NCI-H2029 treated with DMSO at 0.1 percent for 48 hours (cell line): ENCODE measurements at places on chromosomes 2 and 18.

DNA sequence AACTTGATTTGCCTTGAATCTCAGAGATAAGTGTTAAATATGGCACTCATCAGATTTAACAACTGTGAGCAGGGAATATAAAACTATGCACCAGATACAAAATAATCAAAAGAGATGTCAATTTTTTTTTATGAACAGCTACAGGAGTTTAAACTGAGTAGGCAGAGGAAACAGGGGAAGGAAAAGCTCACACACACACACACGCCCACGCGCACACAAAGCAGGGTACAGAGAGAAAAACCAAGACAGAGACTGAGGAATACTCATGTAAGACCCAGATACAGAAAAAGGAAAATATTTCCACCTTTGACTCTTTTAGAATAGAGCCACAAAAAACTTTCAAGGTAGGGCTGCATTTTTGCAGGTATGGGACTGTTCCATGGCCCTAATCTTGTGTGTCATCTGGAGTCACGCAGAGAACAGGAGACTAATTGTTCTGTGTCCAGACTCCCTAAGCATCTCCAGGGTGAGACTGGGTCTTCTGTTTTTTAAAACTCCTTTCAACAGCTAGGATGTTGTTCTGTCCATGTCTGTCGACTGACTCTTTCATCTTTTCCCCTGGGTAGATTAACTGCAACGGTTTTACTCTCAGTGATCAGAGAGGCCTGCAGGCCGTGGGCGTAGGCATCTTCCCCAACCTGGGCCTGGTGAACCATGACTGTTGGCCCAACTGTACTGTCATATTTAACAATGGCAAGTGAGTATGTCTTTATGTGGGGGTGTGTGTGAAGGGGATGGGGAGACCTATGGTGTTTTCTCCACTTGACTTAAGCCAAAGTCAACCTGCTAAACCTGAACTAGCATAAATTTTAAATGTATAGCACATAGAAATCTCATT lies 23.0 kb downstream of the SMYD1 start:
- DNase-seq: no peak

DNA sequence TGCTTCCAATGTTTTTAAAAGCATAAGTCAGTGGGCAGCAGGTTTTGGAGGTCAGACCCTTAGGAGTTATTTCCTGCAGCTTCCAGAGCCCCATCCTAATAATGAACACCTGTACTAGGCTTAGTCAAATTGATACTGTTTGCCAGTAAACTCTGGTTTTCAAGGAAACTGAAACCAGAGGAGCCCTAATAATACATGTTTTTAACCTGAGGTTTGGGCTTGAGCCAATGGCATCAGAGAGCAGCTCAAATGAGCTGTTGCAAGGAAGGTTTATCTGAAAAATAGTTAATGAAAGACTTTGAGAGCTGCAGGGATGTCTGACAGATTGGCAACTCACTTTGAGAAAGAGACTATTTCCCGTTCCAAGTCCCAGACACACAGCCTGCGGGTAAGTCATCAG lies 54.6 kb downstream of the DCC start:
- no peak for DNase-seq

- no peak for DNase-seq
Observed at GRCh38 chr18:47604021-47604420, 326.4 kb downstream of the SMAD2 start.

DNA sequence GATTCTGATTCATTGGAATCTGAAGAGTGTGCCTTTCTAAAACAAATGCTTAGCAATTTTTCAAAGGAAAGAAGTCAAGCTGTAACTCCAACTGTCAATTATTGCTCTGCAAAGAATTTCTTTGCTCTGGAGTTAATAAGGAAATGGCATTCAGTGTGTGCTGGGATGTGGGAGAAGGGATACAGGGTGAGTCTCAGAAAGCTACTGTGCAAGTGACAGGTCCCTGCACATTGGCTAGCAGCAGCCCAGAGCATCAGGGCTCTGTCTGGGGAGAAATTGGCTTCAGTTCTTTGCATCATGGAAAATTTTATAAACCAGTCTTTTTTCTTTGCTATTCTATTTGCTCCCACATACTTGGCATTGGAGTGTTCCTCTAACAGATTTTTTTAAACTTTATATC lies 1.1 kb upstream of the SYT4 start:
- no peak for DNase-seq

GRCh38 chr2:43040084-43040854 lies 186.1 kb downstream of the ZFP36L2 start:
- DNase-seq: no peak

DNA sequence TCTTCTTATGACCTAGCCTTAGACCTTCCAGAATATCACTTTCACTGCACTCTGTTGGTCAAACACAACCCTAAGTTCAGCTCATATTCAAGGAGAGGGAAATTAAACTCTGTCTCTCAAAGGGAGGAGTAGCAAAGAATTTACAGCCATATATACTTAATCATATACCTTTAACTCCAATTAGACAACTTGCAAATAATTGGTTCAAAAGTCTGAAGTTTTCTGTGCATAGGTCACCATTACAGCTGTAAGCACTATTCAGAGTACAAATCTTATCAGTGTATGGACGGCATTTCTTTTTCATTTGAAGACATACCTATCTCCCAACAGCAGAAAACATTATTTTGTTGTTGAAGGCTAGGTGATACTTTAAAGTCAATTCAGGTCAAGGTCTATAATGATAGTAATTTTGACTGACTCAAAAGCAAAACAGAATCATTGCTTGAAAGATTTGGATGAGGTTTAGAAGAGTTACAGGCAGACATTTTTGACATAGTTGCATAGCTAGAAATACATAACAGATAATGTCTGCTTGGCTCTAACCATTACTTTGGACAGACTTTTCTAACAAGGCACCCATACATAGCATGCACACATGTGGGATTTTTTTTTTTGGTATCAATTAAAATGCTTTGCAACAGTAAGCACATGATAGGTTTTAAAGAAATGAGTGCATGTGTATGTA lies 131.5 kb downstream of the CPS1 start:
- no peak for DNase-seq

DNA sequence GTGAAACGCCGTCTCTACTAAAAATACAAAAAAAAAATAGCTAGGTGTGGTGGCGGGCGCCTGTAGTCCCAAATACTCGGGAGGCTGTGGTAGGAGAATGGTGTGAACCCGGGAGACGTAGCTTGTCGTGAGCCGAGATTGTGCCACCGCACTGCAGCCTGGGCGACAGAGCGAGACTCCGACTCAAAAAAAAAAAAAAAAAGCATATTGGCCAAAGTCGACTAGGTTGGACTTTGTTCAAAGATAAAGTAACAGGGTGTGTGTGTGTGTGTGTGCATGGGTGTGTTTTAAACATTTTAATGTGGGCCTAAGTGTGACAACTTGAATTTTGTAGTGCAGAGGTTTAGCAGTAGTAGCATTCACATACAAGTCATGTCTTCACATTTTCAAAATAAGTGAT lies 11.7 kb downstream of the GEMIN6 start:
- DNase-seq: no peak

DNA sequence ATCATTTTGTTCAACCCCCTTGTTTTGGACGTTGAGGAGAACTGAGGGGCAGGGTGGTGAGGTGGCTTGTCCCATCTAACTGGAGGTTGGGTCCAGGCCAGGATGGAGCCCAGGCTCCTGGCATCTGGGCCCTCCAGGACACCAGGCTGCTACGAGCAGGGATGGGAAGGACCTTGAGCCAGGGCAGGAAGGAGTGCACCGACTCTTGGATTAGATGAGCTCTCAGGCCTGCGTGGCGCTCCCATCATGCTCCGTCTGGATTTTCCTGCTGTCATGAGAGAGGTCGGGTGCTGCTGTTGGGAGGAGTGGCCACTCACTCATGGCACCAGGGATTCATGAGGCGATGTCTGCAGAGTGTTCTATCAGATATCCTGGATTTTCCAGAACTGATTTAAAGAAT lies 18.3 kb upstream of the ALLC start:
- no peak for DNase-seq

- DNase-seq: no peak
Observed at GRCh38 chr2:231144896-231145295, 20.1 kb upstream of the HTR2B start.

DNA sequence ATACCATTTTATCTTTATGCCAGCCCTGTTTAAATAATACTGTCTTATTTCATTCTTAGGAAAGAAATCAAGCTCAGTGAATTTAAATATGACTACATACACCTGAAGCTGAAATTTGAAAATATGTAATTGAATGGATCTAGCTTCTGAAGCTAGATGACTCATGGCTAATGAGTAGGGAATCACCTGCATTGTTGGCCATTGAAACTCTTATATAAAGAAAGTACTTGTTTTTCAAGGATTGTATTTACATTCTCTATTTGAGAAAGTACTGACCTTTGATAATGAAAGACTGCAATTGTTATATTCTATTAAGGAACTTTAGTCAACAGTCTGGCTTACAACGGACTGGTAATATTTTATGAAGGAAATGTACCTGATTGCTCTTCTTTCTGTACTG lies 346.7 kb upstream of the LRATD1 start:
- DNase-seq: no peak

DNA sequence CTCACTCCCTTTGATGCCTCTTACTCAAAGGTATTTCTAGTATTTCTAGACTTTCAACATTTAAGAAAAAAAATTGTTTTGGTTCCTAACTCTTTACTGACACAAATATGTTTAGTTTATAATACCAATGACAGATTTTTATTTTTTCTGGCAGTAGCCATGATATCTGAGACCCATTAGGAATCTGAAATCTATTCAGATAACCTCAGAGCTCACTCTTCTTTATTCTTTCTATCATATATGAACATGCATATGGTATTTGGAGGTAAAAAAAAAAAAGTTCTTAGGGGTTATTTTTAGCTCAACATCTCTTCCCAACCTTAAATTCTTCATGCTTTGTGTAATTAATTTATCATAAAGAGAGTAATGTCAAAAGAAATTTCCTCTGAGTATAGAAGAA lies 465.5 kb downstream of the CDH2 start:
- DNase-seq: no peak

GRCh38 chr18:52045946-52046675 lies 293.9 kb upstream of the DCC start:
- no peak for DNase-seq

DNA sequence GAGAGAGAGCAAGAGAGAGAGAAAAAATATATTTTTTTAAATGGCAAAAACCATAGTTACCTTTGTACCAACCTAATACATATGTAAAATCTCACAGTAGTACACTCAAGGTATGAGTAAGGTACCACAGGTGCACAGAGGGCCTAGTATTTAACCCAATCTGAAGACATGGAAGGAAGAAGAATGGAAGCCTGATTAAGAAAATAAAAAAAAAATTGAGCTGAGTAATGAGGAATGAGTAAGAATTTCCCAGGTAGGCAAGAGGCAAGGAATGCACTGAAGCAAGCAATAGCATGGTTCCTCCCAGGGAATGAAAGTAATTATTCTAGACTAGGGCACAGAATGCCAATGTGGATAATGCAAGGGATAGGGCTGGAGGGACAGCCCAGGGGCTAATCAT lies 294.2 kb downstream of the FIGN start:
- DNase-seq: no peak

- DNase-seq: no peak
Observed at GRCh38 chr18:68840554-68841263, 42.8 kb downstream of the CCDC102B start.

DNA sequence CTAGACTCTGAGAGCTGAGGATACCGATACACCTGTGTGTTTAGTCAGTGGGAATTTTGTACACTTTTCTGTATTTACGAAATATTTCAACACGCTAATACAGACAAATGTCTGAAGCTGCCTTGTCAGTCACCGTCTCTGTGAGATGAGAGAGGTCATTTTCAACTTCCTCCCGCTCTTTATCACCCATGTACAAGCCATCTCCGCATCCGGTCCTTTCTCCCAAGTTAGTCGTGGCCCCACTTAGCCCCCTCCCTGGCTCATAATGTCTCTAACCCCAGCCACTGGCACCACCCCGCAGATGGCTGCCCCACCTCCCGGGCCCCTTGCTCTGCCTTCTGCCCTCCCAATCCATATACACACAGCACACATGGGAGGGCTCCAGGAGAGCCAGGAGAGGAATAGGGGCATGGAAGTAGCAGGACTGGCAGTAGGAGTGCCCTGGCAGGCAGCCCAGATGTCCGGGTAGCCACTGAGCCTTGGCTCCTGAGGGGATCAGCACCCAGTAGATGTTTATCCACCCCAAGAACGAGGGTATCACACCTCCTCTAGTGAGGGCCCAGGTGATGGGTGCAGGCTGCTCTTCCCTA lies 2.0 kb upstream of the RUFY4 start:
- no peak for DNase-seq

DNA sequence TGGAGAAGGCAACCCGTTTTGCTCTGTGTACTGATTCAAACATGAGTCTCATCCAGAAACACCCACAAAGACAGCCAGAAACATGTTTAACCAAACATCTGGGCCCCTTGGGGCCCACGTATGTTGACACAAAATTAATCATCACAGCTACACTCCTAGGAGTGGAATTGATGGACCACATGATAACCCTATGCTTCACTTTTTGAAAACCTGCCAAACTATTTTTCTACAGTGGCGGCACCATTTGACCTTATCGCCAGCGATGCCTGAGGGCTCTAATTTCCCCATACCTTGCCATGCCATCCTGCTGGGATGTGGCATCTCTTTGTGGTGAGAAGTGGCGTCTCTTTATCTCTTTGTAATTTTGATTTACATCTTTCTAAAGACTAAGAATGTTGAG lies 38.5 kb downstream of the PSMG2 start:
- DNase-seq: no peak

GRCh38 chr2:147850838-147851237 lies 6.0 kb downstream of the ACVR2A start:
- DNase-seq: no peak

DNA sequence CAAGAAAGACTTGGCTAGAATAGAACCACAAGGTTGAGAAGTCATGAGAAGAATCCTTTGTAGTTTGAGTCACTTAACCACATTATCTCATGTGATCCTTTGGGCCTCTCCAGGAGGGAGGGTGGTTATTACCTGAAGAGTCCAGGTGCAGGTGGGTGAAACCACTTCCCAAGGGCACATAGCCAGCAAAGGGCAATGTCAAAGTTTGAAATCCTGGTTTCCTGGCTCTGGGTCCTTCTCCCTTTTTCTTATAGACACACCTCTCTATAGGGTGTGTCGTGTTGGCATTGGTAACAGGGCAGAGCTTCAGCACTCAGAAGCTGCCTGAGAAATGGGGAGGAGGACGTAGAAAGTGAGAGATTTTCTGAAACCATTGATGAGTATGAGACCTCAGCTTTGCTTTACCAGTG lies 137.9 kb downstream of the MGAT5 start:
- peak; percentile 30 for DNase-seq

DNA sequence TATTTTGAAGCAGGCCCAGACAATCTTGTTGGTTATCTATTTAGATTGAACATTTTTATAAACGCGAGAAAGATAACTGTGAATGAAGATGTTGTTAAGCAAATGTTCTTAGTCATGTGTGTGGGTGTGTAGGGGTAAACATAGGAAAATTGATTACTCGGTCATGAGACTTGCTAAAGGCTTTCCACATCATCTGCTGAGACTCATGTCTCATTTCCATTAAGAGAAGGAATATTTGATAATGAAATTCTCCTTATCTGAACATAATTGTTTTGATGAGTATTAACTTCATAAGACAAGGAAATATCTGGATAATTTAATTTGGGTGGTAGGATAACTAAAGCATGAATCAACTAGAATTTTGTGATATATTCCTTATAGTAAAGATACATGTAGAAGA lies 19.7 kb downstream of the CCDC102B start:
- no peak for DNase-seq

- no peak for DNase-seq
Observed at GRCh38 chr18:47403317-47403716, 151.9 kb upstream of the SKOR2 start.
